Upper lobe of left lung (tissue), 6 donors: ENCODE measurements at places on chromosomes 4 and X.

DNA sequence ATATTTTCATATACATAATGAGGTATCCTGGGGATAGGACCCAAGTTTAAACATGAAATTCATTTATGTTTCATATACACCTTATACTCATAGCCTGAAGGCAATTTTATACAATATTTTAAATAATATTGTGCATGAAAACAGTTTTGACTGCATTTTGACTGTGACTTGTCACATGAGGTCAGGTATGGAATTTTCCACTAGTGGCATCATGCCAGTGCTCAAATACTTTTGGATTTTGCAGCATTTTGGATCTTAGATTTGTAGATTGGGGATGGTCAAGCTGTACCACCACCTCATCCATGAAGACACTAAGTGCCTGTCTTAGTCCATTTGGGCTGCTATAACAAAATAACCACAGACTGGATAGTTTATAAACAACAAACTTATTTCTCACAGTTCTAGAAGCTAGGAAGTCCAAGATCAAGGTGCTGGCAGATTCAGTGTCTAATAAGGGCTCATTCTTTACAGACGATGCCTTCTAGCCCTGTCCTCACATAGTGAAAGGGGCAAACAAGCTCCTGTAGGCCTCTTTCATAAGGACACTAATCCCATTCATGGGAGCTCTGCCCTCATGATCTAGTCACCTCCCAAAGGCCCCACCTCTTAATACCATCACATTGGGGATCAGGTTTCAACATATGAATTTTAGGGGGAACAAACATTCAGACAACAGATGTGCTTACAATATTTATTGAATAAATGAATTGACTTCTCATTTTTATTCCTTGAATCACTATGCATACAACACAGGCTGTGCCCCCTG lies 9.4 kb downstream of the NUDT6 start:
- DNase-seq: no peak

DNA sequence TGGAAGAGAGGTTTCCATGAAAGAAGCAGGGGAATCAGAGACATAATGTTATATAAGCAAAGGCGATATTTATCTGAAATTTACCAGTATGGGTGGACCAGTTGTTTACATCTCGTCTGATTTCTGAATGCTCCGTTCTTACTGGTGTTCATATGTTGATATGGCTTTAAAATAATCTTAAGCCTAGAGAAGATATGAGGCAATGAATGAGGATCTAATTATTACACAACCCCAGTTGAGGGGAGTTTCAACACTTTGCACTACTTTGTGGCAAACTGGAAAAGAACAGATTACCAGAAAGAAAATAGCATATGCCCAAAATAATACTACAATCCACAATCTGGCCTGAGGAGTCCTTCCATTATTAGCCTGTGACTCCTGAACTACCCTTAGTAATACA lies 263.3 kb upstream of the MAGEB2 start:
- DNase-seq: no peak

GRCh38 chr4:189806506-189806905 lies 134.2 kb upstream of the FRG1 start:
- DNase-seq: no peak

DNA sequence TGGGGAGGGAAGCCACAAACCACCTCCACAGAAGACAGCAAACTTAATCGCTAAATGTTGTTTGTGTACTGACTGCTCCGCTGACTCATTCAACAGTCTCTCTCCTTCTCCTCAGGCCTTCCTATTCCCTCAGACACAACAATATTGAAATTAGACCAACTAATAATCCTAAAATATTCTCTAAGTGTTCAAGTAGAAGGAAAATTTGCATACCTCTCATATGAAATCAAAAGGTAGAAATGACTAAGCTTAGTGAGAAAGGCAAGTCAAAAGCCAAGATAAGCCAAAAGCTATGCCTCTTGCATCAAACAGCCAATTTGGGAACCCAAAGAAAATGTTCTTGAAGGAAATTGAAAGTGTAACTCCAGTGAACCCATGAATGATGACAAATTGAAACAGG lies 75.7 kb upstream of the ARHGAP24 start:
- no peak for DNase-seq

GRCh38 chr4:184814686-184815045 lies 11.1 kb downstream of the ACSL1 start:
- no peak for DNase-seq

DNA sequence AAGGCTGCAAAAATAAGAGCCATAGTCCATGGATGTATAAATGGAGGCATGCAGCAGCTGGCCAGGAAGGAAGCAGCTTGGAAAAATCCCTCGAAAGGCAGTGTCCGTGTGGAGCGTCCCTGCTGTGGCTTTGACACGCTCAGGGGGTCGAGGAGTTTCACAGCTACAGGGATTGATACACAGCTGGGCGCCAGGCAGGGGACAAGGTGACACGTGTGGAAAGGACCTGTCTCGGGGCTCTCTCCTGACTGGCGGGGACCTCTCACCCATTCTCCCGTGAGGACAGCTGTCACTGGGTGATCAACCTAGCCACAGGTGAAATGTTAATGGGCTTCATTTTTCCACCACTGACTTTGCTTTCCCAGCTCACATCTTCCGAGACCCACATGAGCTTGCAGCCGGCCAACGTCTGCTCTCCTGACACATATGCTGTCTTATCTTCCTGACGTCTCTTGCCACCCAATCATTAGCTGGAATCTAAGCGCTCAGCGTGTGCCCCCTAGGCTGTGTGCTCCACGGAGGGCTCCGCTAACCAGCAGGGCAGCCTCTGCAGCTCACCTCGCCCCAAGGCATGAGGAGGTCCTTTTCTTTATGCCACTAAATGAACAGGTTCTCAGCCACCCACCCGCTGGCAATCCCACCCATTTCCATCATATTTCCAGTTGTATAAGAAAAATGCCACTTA lies 89.4 kb upstream of the AFAP1 start:
- DNase-seq: no peak

DNA sequence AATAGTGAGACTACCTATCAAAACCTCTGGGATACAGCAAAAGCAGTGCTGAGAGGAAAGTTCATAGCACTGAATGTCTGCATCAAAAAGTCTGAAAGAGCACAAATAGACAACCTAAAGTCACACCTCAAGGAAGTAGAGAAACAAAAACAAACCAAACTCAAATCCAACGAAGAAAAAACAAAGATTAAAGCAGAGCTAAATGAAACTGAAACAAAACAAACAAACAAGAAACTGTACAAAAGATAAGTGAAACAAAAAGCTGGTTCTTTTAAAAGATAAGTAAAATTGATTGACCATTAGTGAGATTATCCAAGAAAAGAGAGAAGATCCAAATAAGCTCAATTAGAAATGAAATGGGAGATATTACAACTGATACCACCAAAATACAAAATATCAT lies 378.3 kb upstream of the NDST4 start:
- no peak for DNase-seq
